ENCODE measurements at places on chromosomes 2 and 18. TPM values are rescaled to one million over a fixed set of nuclear protein-coding genes. Genes with fewer than 3 reads are reported as not detected.

Gene GTF2A1L
- 1.7 TPM for total RNA-seq

Gene FBLN7
- total RNA-seq = 2.5 TPM

Gene BBS5
- total RNA-seq = 14.8 TPM

Gene ACMSD
- not detected for total RNA-seq

Gene KRTCAP3
- 0.25 TPM for total RNA-seq

Gene DOCK10
- 10.1 TPM for total RNA-seq

Gene TCF23
- not detected for total RNA-seq

Gene DPP4
- 5.7 TPM for total RNA-seq

Gene LDAH
- 17.5 TPM for total RNA-seq

Gene ALK
- 0.98 TPM for total RNA-seq

Gene LYPD6B
- total RNA-seq = 3.4 TPM

Gene GPR39
- 1.7 TPM for total RNA-seq

Gene ARHGAP15
- 19.9 TPM for total RNA-seq

Gene CPO
- not detected for total RNA-seq

Gene SRD5A2
- under 0.01 TPM for total RNA-seq

Gene ALPI
- total RNA-seq = not detected

Gene SERPINB2
- total RNA-seq = under 0.01 TPM

Gene KLHL30
- total RNA-seq = not detected

Gene CNRIP1
- 67.4 TPM for total RNA-seq

Gene ERICH2
- not detected for total RNA-seq

Gene RAB27B
- 22.9 TPM for total RNA-seq

Gene BOLL
- total RNA-seq = not detected

Gene EFHD1
- 2.7 TPM for total RNA-seq

Gene CAPN14
- total RNA-seq = 0.98 TPM

Gene HAT1
- total RNA-seq = 39.1 TPM

Gene AGXT
- not detected for total RNA-seq

Gene BMP10
- not detected for total RNA-seq

Gene NGEF
- total RNA-seq = 33.4 TPM

Gene CACNB4
- 39.1 TPM for total RNA-seq

Gene ECEL1
- total RNA-seq = 1.5 TPM

Gene SLC40A1
- total RNA-seq = 18.4 TPM

Gene TRIM43
- total RNA-seq = not detected

Gene ARID5A
- total RNA-seq = 2.2 TPM

Gene UGT1A8
- not detected for total RNA-seq

Gene DCC
- total RNA-seq = 17.9 TPM

Gene SERPINB10
- not detected for total RNA-seq

Gene CD226
- total RNA-seq = 0.74 TPM
